ENCODE measurements at places on chromosomes 2 and 18.

DNA sequence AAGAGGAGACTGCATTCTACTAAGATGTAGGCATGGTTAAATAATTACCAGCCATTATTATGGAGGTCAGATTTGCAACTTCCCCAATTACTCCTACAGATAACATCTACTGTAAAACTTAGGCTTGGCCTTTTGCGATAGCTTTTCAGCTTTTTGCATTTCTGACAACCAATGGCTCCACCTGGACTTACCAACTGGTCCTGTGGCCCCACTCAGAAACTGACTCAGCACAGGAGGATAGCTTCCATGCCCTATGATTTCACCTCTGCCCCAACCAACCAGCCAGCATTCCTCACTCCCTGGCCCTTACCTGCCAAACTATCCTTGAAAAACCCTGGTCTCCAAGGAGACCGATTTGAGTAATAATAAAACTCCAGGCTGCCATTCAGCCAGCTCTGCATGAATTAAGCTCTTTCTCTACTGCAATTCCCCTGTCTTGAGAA lies 28.2 kb downstream of the TUBB6 start:
- DNase-seq: no peak

GRCh38 chr2:136257893-136258292 lies 139.9 kb upstream of the CXCR4 start:
- DNase-seq: no peak

GRCh38 chr2:194824450-194824849 lies 832.6 kb upstream of the SLC39A10 start:
- DNase-seq: no peak

DNA sequence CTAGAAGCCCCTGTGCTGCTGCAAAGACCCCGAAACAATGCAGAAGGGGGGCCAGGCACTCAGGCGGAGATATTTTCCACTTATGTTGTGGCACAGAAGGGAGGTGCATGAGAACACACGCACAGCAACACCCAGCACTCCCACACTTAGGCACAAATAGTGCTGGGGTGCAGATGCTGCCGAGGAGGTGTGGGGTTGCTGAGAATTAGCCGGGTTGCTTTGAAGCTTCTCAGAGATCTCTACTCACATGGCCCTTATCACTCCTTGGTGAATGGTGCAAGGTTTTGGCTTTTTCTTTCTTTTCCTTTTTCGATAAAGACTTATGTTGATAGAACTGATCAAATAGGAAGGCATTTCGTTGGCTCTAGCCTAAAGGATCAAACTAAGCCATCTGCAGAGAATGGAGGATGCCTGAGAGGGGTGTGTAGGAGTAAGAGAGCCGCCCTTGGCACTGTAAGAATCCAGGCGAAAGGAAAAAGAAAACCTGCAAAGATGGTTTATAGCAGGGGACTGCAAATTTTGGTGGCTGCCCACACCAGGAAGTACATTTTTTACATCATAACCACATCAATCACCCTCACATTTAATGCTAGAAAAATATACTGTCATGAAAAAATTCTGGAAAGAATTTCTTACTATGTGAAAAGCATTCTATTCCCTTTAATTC lies 27.9 kb upstream of the FHL2 start:
- no peak for DNase-seq

DNA sequence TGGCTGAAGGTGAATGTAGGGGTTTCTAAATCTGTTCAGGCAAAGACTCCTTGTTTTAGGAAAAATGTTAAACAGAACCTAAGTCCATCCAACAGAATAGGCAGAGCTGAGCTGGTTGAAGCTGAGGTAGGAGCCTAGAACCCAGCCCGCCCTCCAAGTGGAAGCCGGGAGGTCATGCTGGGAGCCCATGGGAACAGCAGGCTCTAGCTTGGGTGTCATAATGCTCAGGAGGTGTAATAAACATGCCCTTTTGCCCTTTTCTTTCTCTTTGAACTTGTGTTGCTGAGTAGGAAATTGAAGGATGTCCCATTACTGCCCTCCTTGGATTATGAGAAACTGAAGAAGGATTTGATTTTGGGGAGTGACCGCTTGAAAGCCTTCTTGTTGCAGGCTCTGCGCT lies 60.3 kb downstream of the ARMC9 start:
- DNase-seq: no peak

DNA sequence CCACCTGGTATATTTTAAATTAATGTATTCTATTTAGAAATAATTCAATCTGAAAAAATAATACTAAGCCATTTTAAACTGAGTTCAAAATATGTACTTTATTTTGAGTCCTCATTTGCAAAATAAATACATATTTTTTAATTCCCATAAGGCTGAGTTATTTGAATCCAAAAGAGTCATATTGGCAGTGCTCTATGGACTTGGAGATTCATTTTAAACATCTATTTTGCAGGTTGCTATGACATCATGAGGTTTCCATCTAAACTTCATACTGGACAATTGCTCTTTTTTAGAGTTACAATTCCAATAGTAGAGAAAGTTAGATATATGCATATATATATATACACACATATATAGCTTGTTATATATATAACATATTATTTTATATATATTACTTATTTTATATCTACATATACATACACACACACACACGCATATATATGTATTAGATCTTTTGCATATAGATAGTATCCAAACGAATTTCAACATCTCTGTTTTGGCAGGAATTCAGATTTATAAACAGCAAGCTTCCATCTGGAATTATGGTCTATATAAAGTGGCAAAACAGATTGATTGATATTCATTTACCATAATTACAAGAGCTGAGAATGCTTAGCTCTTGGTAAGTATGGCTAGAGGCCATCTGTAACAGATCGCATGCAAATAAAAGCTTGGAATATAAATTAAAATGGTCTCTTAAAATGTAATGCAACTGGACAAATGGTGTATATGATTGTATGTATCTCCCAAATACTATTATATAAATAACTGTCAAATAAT lies 34.9 kb downstream of the NOL4 start:
- DNase-seq: no peak

DNA sequence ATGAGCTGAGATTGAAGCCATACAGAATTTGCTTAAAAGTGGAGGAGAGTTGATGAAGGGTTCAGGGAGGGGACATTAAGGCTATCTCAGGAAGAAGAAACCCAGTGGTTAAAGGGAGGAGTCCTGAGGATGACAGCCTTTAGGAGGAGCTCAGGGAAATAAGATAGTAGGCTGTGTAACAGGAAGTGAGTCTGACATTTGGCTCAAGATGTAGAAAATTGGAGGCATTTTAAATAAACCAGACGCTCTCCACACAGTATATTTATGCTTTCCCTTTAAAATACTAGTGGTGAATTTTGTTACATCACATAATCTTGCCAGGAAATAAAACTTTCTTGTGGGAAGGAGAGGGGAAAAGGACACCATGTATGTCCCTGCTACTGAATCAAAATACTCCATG lies 11.6 kb downstream of the KCNH7 start:
- no peak for DNase-seq

DNA sequence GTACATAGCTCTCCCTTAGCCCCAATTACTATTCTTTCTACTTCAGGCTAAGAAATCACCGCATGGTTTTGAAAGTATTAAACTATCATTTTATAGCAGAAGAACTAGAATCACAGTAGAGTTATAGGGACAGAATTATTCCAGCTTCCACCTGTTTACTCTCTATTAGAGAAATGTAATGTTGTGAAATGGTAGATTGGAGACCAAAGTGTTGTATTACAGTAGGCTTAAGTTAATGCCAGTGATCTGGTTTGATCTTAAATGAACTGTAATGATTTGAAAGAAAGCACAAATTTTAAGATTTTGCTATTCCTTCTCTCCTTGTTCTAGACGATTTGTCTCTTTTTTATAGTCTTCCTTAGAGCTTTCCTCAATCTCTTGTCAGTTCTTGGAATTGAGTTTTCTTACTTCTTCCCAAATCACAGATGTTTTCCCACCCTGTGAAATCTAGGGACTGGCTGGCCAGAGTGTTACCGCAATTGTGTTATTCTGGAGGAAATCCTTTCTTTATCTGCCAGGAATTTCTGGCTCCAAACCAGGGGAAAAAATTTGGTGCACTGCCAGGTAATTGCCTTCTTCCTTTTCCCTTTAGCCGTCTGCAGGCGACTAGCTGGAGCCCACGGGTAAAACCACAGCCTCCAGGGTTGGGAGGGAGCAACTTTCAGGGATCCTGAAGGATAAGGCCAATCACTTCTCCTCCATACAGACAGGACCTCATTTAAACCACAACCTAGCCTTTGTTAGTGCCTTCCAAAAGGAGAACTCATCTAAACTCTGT lies 51.7 kb downstream of the NOP58 start:
- DNase-seq: no peak

- DNase-seq: no peak
Observed at GRCh38 chr18:35905436-35905835, 67.0 kb upstream of the RMP24 start.

All from activated CD4-positive, CD25-positive, alpha-beta regulatory T cell (primary cell).